ENCODE measurements at places on chromosomes 6 and 20.

DNA sequence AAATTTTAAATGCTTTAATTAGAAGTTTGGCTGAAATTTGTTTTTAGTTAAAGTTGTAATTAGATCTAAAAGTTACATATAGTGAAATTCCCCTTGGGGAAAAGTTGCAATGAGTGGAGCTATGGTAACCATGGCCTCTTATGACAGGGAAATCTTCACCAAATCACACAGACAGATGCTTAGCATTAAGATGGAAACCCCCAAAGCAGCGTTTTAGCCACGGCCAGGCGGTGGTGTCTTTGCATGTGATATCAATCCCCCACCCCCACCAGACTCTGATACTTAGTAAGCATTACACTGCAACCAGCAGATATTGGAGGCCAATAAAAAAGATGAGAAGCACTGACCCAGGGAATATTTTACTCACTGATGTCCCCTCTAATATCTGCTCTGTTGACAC lies 75.7 kb downstream of the REPS1 start:
- no peak for DNase-seq

DNA sequence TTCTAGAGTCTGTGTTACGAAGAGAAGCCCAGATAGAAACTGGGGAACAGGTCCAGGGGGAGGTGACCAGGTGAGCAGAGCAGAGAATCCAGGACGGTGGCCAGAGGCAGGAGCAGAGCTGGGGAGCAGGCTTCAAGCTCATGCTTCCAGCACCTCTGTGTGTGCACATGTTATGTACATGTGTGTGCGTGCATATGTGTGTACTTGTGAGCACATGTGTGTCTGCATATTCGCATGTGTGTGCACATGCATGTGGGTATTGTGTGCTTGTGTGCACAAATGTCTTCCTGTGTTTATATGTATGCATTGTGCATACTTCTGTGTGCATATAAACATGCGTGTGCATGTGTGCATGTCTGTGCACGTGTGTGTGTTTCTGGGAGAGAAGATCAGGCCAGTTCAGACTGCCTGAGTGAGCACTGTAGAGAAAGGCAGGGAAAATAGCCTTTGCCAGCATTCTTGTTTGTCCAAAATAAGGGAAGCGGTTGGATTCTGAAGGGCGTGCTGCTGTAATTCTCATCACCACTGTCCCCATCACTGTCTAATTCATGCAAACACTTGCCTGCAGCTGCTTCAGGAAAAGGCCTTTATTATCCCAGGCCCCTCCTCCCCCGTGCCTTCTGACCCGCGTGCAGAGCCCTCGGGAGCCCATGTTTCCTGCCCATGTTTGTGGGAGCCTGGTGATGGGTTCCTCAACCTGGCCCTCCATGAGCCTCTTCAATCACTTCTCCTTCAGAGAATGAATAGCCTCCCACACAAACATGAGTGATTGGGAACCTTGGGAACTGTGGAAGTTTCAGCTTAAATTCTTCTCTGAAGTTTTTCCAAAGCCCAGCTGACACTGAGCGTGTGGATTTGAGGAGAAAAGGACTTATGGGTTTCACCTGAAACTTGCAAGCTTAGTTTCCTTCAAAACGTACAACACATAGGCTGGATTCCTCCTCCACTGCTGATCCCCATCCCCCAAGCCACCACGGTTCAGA lies 161.7 kb upstream of the AFDN start:
- no peak for DNase-seq

- DNase-seq, result no peak
Observed at GRCh38 chr20:22652681-22653588, 68.6 kb upstream of the FOXA2 start.

- DNase-seq, result no peak
Observed at GRCh38 chr6:74549746-74550145, 656.1 kb downstream of the COL12A1 start.

DNA sequence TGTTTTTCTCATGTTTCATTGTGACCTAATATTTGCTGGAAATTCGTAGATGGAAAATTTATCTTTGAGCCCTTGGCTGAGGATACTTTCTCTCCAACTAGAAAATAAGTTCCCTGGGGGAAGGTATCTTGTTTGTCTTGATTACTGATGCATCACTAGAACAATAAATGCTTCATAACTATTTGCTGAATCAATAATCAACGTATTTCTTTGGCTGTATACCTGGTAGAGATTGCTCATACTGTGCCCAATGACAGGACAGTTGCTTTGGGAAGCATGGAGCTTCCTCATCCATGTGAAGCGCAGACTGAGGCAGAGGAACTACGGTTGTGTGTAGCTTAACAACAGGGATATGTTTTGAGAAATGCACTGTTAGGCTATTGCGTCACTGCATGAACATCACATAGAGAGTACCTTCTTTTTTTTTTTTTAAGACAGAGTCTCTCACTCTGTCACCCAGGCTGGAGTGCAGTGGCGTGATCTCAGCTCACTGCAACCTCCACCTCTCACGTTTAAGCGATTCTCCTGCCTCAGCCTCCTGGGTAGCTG lies 34.2 kb upstream of the RPN2 start:
- DNase-seq, result no peak

DNA sequence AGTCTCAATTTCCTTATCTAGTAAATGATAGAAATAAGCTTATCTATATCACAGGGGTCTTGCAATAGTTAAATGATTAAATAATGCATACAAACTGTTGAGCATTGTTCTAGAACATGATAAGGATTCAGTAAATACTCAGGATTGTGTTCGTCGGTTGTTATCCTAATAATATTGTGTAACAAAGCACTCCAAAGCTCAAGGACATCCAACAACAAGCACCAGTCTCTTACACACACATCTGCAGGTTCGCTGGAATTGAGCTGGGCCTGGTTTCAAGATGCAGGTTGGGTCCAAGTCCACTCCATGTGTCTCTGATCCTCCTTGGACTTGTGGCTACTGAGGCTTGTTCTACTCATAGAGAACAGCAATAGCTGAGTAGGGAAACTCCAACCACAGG lies 74.1 kb upstream of the MC3R start:
- DNase-seq, result no peak

- DNase-seq, result no peak
Observed at GRCh38 chr20:52828199-52828598, 144.0 kb upstream of the TSHZ2 start.

DNA sequence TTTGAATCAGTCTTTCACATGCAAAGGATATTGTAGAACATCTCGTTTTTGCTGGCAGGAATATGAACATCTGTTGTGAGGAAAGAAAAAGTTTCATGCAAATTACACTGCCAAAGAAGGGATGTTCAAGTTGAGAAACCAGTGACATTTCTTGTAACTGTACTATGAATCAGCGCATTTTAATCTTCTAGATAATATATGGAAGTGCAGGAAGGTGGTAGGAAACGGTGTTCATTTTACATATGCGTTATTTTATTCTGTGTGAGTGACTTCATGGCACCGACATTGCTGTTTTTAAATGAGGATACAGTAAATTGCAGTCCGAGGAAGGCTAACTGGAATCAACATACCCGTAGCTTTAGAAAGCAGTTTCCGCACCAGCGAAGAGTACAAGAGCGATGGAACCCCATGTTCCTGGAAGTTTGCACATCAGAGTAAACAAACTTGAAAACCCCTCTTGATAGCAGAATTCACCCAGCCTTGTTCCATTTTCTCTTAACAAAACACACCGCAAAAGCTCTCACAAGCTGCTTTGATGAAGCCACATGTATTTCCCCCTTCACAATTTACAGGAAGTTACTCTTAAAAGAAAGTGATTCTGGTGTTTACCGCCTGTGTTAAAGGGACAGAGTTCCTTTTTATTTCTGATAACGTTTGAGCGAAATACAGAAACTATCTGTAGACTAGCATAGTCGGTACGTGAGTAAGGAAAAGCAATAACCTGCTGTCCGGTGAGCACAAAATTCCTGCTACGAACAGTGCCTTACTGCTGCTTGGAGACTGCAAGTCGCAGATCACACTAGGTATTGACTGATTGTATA lies 11.5 kb downstream of the PRDM1 start:
- no peak for DNase-seq

- no peak for DNase-seq
Observed at GRCh38 chr6:33702345-33702977, 9.0 kb downstream of the UQCC2 start.

- DNase-seq, result no peak
Observed at GRCh38 chr6:154386848-154387717, 30.5 kb upstream of the IPCEF1 start.

- DNase-seq, result no peak
Observed at GRCh38 chr6:137112067-137112355, 61.4 kb downstream of the IL22RA2 start.

DNA sequence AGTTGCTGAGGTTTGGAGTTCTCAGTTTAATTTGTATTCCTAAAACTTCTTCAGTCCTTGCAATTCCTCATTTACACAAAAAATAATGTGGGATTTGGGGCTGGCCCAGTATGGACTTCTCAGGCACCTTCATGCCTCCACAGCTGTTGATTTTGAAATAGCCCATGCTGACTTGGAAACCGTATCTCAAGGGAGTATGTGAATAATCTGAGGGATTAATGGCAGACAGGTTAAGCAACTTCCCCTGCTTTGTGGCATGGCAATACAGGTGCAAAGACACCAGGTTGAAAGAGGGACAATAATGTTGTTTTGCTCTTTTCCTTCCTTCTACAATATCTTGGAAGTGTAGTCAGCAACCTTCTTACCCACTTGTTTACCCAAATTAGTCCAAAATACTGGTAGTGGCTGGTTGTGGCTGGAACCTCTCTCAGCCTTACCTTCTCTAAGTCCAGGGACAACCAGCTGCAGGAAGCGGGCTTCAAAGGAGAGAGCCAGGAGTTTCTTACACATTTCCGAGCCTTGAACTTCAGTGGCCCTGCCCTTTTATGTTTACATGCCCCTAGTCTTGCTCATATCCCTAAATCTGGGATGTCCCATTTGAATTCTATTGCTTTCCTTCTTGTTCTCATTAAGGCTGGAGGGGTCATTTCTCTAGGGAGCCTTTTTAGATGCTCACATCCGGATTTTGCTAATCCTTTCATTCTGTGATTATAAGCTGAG lies 44.1 kb upstream of the ADGRF1 start:
- DNase-seq, result no peak

- no peak for DNase-seq
Observed at GRCh38 chr20:32508775-32509119, 76.4 kb downstream of the NOL4L start.

- DNase-seq, result no peak
Observed at GRCh38 chr6:136118787-136119186, 131.3 kb downstream of the MTFR2 start.

- no peak for DNase-seq
Observed at GRCh38 chr6:89564752-89565427, 73.7 kb downstream of the LYRM2 start.

DNA sequence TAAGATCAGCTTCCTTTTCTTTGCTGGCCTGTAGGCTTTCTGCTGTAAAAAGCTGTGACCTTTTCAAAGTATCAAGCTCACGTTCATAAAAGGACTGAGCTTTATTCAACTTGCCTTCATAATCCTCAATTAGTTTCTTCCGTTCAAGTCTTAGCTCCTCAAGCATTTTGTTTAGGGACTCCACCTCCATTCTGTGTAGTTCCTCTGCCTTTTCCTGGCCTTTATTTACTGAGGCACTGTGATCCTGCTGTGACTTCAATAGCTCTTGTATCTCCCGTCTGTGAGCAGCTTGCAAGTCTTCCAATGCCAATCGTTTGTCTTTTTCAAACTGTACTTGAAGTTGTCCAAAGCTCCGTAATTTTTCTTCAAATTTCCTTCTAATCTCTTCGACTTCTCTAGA lies 54.4 kb downstream of the FAM184A start:
- DNase-seq, result no peak

- DNase-seq, result no peak
Observed at GRCh38 chr20:61382194-61382593, 130.1 kb downstream of the CDH4 start.

GRCh38 chr6:47853766-47854165 lies 71.9 kb downstream of the OPN5 start:
- no peak for DNase-seq

GRCh38 chr6:53605543-53606235 lies 59.9 kb downstream of the KLHL31 start:
- DNase-seq, result no peak

DNA sequence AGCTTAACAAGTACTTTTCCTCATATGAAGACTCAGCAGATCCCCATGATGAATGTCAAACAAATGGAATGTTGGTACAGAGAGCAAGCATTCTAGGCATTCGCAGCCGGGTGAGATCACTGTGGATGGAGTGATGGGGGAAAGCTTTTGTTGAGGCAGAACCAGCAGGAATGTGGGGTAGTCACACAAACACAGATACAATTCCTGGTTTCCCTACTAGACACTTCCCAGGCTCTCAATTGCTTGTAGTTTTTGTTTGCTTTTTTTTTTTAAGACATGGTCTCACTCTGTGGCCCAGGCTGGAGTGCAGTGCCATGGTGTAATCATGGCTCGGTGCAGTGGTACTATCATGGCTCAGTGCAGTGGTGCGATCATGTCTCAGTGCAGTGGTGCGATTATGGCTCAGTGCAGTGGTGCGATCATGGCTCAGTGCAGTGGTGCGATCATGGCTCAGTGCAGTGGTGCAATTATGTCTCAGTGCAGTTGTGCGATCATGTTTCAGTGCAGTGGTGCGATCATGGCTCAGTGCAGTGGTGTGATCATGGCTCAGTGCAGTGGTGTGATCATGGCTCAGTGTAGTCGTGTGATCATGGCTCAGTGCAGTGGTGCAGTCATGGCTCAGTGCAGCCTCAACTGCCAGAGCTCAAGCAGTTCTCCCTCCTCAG lies 15.4 kb upstream of the IER3 start:
- no peak for DNase-seq

DNA sequence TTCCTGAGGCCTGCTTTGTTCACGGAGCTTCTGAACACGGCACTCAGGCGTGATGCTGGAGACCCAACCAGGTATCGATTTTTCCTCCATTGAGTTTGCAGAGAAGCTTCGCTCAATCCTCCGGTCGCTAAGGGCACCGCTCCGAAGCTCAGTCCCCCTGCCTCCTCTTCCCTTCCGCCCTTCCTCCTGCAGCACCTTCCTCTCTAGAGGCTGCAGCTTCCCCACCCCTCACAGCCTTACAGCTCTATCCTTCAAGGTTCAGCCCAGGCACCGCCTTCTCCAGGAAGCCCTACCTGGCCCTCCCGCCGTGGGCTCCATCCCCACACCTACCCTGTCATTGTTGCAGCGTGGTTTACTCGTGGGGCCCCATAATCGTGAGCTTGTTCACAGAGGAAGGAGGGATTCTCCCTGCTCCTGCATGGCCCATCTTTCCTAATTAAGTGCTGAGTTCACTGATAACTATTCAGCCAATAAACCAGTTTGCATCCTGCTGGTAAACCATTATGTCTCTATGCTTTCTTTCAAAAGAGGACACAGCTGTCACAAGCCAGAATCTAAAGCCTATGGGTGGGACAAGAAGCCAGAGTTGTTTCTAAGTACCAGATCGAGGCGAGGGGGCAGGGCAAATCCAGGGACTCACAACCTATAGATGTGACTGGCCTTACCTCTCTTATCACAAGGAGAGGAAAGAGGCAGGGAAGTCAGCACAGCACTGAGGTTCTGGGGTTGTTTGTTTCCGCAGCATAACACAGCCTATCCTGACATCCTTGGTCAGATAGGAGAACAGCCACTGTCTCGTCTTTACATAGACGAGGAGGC lies 152.0 kb downstream of the GRM4 start:
- no peak for DNase-seq

- no peak for DNase-seq
Observed at GRCh38 chr20:23122321-23122720, 36.2 kb upstream of the CD93 start.

Measured in activated CD4-positive, alpha-beta T cell treated with anti-CD3 and anti-CD28 coated beads for 24 hours (primary cell).